ENCODE measurements at places on chromosomes 1 and 21.
A peak's percentile ranks its signal among the peaks of the same experiment; 100 is the strongest.

- no peak for DNase-seq
Measured at GRCh38 chr21:26570203-26570602, 2.9 kb downstream of the CYYR1 start.

DNA sequence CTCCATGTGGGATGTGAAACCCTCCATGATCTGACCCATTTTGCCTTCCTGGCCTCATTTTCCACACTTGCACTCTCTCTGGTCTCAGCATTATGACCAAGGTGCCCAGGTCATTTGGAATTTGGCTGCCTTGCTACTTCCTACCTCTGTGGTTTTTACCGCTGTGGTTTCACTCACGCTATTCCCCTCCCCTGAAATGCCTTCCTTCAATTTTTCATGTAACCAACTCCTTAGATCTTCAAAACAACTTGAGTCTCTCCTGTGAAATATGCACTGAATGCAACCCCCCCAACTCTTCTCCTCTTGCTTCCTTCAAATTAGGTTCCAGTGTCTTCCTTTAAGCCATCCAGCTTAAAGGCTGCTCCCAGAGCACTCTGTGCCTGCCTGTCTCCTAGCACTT lies 50.1 kb downstream of the PHC2 start:
- DNase-seq: no peak

- no peak for DNase-seq
Measured at GRCh38 chr1:203480084-203480483, 4.5 kb downstream of the PRELP start.

DNA sequence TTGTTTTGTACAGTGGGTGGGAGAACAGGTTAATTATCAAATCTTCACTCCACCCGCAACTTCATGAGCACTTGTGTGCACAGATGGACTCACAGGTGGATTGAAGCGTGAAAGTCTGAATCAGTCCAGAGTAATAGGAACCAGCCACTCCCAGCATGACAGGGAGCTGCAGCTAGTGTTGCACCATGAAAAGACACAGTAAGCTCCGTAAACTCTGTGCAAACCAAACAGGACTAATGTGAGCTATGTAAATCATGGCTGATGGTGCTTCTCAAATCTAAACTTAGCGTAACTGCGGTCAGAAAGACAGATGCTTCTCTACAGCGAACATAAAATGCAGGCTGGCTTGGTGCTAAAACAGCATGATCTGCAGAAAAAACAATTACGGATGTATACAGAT lies 114.4 kb downstream of the CENPF start:
- no peak for DNase-seq

DNA sequence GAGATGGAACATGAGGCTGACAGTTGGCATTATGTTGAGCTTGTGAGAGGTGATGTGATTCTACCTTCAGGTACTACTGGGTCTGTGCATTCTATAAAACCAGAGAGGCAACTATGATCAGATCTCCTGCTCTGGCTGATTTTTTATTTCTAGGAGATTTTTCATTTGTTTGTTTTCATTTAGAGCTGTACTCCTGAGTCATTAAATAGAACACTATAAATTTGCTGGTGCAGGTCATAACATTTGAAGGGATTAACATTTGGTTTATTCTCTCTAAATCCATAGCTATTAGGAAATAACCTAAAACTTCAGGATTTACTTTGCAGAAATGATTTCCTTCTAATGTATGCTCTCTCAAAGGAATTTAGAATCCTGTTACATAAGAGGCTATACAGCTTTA lies 42.9 kb downstream of the MAGI3 start:
- DNase-seq: no peak

GRCh38 chr1:51928896-51929295 lies 50.4 kb upstream of the NRDC start:
- DNase-seq: no peak

DNA sequence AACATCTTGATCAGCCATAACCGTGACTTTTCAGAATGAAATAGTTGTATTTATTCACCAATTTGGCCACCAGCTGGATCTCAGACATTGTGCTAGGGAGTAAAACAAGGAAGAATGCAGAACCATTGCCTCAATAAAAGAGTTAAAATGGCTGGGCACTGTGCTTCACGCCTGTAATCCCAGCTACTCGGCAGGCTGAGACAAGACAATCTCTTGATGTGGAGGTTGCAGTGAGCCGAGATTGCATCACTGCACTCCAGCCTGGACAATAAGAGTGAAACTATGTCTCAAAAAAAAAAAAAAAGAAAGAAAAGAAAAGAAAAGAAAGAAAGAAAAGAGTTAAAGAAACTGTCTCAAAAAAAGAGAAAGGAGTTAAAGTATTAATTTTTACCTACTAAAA lies 199.5 kb downstream of the TPR start:
- no peak for DNase-seq

DNA sequence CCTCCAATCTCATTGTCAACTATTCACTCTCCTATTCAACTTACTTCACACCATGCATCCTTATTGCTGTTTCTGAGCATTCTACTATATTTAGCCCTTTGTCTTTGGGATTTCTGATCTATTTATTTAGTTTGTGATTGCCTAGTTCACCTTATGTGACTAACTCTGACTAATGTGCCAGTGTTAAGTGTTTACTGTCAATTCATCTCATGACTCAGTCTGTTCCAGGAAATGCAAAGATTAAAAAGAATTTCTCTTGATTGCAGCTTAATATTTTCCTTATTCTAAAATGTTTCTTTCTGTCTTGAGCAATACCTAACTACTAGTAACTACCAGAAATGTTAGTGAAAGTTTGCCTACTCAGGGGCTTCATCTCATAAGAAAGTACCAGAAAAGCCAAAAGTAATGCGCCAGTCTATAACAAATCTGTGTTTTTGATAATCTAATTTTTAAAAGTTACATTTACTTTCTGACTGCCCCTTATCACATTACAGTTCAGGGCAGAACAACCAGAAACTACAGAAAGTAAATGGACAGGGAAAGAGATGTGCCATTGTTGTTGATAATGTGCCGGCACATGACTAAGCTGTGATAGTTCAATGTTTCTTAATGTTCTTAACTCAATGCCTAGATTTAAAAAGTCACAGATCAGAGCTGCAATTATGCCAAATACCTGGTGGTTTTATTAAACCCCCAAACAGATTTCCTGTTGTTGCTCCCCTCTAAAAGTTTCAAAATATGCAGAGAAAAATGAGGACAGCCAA lies 556.5 kb downstream of the PTBP2 start:
- no peak for DNase-seq

DNA sequence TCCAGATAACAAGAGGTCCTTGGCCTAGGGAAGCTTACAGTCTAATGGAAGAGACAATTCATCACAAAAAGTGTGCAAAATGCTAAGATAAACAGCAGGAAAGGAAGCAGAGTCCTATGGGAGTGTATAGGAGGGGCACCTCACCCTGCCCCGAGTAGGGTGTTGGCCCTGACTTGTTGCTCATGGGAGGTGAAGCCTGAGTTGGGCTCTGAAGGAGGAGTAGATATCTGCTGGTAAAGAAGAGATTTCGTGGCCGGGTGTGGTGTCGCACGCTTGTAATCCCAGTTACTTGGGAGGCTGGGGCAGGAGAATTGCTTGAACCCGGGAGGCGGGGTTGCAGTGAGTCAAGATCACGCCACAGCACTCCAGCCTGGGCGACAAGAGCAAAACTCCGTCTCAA lies 18.6 kb upstream of the GPR37L1 start:
- no peak for DNase-seq

DNA sequence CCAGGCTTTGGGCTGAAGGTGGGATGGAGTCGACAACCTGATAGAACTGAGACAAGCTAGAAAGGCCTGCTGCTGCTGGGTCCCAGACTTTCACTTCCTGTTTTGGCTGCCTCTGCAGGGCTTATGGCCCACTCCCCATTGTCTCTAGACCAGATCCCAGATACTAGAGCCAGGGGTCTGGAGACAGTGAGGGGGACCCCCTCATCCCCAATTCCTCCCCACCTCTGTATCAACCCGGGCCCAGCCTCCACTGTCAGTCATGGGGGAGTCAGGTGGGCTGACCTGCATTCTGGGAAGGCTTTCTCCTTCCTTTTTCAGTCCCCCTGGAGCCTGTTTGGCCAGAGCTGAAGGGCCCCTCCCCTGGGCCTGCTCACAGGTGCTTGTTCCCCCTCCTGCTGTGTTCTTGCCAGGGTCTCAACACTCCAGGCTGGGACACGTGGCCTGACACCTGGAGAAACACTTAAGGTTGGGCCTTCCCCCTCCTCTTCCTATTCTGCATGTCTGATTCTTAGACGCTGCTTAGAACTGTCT lies 18.0 kb upstream of the ETV3L start:
- DNase-seq: no peak

DNA sequence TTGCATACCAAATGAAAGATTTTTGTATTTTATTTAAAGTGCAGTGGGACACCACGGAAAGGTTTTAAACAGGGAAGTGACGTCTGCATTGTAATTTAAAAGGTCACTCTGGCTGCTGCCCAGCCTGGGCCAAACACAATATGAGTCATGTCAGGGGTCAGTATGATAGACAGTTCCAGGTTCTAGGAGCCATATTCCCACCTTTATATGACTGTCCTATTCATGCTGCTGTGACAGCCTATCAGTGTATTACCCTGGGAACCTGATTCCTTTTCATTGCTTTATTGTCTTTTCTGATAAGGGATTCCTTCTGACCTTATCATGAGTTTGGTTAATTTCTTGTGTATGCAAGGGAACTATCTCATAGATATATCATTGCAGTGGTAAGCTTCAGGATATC lies 5.3 kb downstream of the VANGL1 start:
- DNase-seq: no peak

DNA sequence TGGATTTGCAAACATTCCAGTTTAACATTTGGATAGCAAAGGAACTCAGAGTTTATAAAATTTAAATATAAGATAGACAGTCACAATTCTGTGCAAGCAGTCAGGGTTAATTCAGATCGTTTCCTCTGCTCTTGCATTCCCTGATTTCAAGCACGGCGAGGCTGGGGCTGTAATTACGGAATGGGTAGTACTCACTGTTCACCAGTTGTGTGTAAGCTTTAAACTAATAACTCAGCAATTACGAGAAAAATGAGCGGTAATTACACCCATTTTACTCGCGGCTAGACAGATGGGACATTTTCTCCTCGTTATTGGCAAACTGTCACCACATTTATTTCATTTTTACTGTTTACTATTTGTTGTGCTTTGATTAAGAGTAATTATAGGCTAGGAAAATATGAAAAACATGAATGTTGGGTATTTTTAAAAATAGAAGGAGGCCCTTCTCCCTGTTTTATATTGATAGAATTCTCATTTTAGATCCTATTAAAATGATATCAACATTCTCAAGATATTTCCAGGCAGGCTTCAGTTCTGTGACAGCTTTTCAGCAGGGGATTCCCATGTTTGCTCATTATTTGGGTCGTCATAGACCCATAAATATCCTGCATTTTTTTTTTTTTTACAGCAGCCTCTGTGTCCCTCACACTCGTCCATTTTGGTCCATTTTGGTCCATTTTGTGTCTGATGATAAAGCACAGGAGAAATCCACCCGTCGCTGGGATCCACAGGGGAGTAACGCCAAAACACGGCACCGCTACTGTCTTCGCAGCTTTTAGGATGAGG lies 208.3 kb downstream of the DSCAM start:
- no peak for DNase-seq

- DNase-seq: no peak
Measured at GRCh38 chr1:168833801-168834224, 104.8 kb upstream of the DPT start.

- DNase-seq: no peak
Measured at GRCh38 chr1:88812366-88812765, 79.0 kb downstream of the GTF2B start.

DNA sequence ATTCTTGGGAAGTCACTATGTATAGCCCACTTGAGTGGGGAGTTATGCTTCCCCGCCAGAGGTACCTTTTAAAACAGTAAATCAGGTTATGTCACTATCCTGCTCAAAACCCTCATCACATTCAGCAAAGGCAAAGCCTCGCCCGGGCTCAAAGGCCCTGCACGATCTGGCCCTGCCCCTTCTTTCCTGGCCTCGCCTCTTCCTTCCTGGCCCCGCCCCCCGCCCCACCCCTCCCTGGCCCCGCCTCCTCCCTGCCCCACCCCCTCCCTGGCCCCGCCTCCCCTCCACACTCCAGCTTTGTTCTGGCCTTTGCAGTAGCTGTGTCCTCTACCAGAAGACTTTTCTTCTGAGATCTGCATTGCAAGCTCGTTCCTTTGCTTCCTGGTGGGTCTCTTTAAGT lies 6.6 kb downstream of the LDLRAD2 start:
- peak; percentile 7 for DNase-seq

DNA sequence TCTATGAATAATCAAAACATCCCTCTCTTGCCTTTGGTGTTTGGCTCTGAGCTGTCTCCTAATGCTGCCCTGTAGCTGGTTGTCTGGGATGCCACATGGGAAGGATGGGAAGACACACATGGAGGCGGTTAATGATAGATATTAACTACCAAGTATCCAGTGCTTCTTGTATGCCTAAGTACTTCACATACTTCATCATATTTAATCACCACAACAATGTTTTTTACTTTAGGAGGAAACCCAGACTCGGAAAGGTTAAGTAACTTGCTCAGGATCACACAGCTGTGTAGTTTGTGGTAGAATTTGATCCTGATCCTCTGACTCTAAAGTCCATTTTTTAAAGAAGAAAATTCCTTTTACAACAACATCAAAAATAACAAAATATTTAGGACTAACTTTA lies 88.0 kb downstream of the HHAT start:
- no peak for DNase-seq

- no peak for DNase-seq
Measured at GRCh38 chr1:9253004-9253403, 18.4 kb downstream of the H6PD start.

DNA sequence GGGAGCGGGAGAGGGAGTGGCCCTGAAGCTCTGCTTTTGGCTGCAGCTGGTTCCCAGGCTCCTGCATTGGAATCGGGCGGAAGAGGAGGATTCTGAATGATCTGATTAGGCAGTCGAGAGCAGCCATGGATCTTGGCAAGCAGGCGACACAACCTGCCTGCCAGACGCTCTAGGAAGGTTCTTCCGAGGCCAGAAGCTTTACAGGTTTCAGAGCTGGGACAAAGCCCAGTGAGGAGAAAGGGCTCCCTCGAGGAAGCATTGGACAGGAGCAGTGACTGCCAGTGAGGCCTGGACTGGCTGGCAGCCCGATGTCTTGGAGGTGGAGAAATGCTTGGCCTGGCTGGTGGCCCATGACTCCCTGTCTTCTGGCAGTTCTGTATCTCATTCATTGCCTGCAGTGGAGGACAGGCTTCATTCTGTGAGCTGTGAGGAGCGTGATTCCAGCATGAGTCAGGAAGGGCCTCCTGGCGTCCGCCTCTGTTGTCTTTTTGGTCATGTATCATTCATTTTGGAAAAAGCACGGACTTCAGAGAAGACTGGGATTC lies 132.7 kb upstream of the IPO9 start:
- DNase-seq: no peak

- no peak for DNase-seq
Measured at GRCh38 chr1:7482772-7483495, 288.2 kb upstream of the VAMP3 start.

DNA sequence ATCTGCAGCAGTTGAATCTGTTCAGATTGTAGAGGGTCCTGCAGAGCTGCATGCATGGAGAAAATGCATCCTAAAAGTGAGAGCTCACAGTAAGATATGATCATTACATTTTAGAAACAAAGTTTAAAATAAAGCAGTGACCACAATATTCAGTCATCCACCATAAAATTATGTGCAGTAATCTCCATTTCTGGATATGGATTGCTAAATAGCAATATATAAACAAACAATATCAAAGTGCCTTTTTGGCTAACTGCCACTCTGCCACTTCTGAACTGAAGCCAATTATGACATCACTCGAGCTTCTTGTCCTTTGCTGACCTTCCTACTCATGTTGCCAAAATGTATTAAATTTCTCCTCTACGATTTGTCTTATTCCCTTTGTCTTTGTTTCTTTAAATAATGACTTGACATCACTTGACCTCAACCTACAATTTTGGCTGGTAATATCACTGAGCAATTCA lies 262.0 kb upstream of the CXADR start:
- no peak for DNase-seq
